Hypothalamus (tissue), 51 donors: ENCODE measurements at places on chromosomes 12 and 14.

DNA sequence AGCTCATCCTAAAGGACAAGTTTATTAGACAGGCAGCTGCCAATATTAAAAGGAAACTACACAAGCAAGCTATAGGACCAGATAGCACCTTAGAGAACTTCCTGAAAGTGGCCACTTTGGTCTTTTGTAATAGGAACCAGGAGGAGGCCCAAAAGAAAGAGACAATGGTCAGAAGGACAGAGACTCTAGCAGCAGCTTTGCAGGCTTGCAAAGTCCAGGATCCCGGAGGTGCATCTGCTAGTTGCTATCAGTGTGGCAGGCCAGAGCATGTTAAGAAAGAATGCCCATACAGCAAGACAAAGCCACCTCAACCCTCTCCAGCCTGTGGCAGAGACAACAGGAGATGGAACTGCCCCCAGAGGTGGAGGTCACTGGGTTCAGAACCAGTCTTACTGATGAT lies 23.4 kb downstream of the APOBEC1 start:
- no peak for DNase-seq

DNA sequence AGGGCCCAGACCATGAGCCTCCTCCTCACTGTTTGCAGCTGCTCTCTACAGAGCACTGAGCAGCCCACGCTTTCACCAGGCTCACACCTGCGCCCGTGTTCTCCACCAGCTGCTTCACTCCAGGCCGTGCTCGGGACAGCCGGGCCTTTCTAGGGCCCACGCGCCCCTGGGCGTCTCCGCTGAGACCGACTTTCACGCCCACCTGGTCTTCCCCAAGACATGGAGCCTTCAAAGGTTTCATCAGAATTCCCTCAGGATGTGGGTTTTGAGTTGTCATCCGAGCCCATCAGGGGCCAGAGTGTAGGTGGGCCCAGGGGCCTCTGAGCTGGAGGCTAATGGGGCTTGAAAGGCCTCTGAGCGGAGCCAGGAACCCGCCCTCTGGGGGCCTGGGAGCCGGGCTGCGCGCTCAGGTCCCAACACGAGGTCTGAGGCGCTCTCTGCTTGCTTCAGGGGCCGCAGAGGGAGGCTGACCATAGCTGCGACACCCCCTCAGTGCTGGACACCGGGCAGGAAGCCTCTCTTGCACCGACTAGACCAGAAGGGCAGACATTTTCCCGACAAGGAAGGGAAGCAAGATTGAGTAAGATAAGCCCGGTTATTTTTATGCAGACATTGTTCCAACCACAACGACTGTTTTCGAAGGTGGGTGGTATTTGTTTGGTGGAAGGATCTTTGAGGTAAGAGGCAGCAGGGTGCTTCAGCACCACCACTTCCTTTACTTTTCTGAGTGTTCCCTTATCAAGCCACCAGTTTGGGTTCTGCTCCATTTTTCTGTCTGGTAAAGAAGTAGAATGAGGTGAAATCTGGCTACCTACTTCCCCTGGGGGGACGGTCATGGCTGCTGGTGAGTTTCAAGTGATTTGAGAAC lies 125.0 kb upstream of the FUT8 start:
- DNase-seq, result no peak

- DNase-seq, result no peak
Measured at GRCh38 chr12:144650-145284, 69.2 kb downstream of the SLC6A12 start.

DNA sequence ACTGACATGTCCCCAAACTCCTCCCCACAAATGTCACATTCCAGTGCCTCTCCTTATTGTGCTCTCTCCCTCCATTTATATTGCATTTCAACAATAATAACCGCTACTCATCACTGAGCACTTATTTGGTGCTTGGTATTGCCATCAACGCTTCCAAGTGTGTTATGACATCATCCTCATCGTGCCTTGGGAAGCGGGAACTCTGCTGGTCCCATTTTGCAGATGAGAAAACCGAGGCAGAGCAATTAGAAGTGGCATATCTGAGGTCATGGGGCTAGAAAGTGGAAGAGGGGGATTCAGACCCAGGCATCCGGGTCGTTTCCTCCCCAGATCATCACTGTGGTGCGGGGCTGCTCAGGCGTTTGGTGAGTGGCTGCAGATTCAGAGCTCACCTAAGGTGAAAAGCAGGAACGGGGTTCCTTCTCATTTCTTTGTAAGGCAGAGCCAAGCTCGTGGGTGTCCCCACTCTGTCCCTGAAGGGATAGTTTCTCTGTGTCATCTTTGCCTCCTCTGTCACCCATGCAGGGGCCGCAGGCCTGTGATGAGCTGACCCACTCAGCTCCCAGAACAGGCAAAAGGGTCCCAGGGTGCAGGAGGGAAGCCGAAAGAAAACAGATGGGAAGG lies 5.5 kb upstream of the FZD10 start:
- DNase-seq, result no peak

DNA sequence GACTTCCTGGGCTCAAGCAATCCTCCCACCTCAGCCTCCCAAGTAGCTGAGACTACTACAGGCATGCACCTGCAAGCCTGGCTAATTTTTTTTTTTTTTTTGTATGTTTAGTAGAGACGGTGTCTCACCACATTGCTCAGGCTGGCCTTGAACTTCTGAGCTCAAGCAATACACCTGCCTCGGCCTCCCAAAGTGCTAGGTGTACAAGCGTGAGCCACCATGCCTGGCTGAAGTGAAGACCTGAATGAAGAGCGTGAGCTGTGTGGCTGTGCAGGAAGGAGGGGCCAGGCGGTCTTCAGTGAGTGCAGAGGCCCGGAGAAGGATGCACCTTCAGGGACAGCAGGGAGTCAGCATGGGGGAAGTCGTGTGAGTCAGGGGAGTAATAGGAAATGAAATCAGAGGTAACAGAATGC lies 14.9 kb upstream of the NFKBIA start:
- no peak for DNase-seq

- DNase-seq, result no peak
Measured at GRCh38 chr12:11819643-11820042, 170.2 kb downstream of the ETV6 start.

DNA sequence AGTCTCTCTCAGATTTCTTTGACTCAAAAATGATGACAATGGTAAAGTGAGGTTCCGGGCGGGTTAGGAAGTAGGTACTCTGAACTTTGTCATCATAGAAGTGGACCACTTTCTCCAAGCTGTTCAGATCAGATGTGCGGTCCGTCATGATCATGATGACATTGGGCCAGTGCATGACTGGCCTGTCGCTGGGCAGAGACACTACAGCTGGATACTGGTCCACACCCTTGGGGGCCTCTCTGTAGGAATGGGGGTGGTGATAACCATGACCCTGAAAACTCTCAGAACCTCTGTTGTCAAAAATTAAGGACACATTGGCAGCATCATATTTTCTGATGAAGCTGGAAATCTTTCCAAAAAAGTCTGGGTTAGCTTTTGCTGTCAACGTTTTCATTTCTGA lies 28.2 kb downstream of the KICS2 start:
- no peak for DNase-seq

DNA sequence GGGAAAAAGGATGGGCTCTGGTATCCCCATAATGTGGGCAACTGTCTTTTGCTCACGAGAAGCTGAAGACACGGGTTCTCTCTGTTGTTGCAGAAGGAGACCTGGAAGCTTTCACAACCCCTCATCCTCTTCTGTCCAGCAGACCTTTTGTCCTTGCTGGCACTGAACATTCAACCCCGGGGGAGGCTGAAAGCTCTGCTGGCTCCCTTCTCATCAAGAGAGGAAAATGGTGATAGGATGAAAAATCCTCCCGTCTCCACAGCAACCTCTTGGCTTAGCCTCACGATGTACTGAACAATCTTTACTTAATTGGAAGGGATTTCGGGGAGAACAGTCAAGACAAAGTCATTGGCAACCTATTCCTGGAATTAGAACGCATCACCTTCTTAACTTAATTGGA lies 39.0 kb downstream of the ELK3 start:
- DNase-seq, result peak; percentile 46

- no peak for DNase-seq
Measured at GRCh38 chr12:15540005-15540404, 217.7 kb downstream of the PTPRO start.

GRCh38 chr12:29783773-29784666 lies at the start of gene TMTC1:
Gene TMTC1, minus strand, starts transcription at chr12:29783942. Its CDS starts 191 bp downstream, at chr12:29783751.
- DNase-seq, result peak; percentile 77

- DNase-seq, result no peak
Measured at GRCh38 chr14:99063620-99064225, 208.3 kb downstream of the BCL11B start.

DNA sequence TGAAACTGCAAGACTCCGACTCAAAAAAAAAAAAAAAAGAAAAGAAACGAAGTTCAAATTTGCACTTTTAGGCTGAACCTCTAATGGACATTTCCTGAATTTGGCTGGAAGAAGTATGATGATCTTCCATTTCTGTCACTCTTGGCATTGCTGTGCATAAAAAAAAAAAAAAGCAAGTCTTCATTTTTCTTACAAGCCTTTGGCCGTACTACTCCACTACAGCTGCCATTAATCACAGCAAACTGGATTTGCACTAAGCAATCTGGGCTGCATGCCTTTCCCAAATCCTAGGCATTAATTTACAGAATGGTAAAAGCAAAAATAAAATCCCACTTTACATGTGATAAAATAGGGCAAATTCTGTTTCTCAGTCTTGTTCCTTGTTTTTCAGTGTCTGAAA lies 7.1 kb downstream of the CSRP2 start:
- no peak for DNase-seq

GRCh38 chr14:106491851-106492250 lies 965.5 kb downstream of the TMEM121 start:
- DNase-seq, result no peak

DNA sequence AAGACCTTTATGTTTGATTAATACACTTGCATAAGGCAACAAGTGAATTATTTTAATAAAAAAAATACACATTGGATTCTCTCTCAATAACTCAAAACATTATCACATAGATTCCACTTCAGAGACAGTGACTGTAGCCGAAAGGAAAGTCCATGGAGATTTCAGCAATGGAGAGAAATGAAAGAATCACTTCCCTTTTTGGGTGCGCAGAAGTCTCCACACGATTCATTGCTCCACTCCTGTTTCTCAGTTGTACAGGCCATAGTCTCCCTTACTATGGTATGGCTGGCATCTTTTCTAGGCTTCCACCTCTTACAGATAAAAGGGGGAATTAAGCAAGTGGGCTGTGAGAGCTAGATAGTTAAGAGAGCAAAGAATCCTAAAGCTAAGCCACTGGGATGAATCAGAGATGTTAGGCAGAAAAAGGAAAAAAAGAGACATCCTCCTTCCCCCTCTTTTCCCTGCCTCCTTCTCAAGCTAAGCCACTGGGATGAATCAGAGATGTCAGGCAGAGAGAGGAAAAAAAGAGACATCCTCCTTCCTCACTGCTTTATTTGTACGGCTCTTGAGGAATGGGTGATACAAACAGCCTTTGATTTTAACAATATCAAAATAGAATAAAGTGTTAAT lies 16.3 kb downstream of the ST8SIA1 start:
- no peak for DNase-seq

DNA sequence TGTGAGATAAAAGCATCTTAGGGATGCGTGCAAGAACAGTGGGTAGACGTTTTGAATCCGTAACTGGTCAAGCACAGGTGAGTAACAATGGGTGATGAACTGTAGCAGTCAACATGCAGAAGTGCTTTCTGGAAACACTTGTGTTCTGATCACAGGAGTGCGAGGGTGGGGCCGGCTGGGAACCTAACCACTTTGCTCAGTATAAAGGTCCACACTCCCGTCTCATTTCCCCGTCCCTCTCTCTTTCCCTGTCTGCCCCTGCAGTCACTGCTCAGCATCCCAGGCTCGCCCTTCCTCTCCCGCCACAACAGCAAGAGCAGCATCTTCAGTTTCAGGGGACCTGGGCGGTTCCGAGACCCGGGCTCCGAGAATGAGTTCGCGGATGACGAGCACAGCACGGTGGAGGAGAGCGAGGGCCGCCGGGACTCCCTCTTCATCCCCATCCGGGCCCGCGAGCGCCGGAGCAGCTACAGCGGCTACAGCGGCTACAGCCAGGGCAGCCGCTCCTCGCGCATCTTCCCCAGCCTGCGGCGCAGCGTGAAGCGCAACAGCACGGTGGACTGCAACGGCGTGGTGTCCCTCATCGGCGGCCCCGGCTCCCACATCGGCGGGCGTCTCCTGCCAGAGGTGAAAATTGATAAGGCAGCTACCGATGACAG lies 127.1 kb downstream of the FIGNL2 start:
- no peak for DNase-seq

GRCh38 chr14:73242357-73242901 lies 5.1 kb downstream of the PAPLN start:
- DNase-seq, result peak; percentile 22

GRCh38 chr14:77027538-77028383 lies 747 bp downstream of the IRF2BPL start:
- peak; percentile 43 for DNase-seq

GRCh38 chr14:77883847-77884238 lies 83.9 kb downstream of the ADCK1 start:
- DNase-seq, result no peak

- DNase-seq, result no peak
Measured at GRCh38 chr14:35653045-35653444, 119.1 kb downstream of the INSM2 start.

DNA sequence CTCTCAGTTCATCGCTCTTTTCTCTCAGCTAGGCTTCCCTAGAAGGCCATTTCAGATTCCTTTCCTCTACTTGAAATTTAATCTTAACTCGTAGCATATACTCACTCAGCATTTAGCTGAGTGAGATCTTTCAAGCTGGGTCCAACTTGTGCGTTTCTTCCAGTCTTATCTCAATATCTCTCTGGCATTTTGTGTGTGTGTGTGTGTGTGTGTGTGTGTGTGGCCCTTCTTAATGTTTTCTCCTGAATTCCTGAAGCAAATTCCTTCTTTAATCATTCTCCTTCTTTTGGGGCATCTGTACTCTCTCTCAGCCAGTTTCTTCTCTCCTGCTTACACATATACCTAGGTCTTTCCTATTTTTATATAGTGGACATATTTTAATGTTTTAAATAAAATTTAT lies 129.1 kb downstream of the KITLG start:
- no peak for DNase-seq

- DNase-seq, result no peak
Measured at GRCh38 chr12:94587266-94588241, 62.8 kb downstream of the TMCC3 start.

GRCh38 chr14:26694521-26694920 lies 96.7 kb upstream of the NOVA1 start:
- DNase-seq, result no peak

DNA sequence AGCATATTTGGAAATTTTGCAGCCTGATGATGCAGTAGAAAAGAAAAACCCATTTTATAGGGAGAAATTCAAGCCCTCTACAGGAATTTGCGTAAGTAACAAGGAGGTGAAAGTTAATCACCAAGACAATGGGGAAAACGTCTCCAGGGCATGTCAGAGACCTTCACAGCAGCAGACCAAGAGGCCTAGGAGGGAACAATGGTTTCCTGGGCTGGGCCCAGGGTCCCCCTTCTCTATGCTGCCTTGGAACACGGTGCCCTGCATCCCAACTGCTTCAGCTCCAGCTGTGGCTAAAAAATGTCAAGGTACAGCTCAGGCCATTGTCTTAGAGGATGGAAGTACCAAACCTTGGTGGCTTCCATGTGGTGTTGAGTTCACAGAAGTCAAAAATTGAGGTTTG lies 6.5 kb upstream of the KRT6C start:
- no peak for DNase-seq

GRCh38 chr12:80490329-80490728 lies 46.3 kb downstream of the PTPRQ start:
- no peak for DNase-seq

GRCh38 chr12:93148412-93148811 lies 219.3 kb upstream of the EEA1 start:
- DNase-seq, result no peak
